ENCODE measurements at places on chromosomes 5 and 9.
A peak's percentile ranks its signal among the peaks of the same experiment; 100 is the strongest.

DNA sequence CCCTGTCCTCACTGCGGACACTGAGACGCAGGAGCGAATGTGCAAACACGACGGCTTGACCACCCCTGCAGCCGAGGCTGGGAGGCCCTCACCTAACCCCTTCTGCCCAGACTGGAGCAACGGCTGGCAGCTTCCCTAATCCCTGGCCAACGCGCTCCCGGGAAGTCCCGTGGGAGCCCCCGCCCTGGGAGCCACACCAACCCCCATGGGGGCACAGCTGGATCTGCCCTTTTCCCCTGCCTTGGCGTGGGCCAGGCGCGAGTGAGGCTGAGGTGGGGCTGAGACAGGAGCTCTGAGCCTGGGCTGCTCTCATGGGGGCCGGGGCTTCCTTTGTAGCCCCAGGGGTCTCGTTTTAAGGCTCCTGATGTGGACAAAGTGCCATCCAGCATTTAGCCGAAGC is 4.6 kb upstream of the DNLZ start:
- no peak for DNase-seq

GRCh38 chr9:93207326-93207814 is 23.4 kb downstream of the WNK2 start:
- DNase-seq, result peak; percentile 5

DNA sequence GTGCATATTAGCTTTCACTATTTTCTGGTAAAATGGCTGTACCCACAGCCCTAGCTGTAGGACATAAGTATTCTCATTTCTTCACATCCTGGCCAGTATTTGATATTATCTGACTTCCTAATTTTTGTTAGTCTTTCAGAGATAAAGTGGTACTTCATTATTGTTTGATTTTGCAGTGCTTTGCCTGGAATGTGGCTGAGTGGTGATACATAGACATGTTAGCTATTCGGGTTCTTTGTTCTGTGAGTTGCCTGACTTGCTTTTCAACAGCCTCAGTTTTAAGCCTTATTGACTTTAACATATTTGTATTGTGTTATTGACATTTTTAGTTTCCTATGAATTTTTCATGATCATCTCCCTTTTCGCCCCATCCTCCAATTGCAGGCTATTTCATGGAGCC is 161.1 kb downstream of the GABBR2 start:
- DNase-seq, result no peak

- DNase-seq, result no peak
Observed at GRCh38 chr9:76025286-76025685, 134.8 kb downstream of the PCSK5 start.

DNA sequence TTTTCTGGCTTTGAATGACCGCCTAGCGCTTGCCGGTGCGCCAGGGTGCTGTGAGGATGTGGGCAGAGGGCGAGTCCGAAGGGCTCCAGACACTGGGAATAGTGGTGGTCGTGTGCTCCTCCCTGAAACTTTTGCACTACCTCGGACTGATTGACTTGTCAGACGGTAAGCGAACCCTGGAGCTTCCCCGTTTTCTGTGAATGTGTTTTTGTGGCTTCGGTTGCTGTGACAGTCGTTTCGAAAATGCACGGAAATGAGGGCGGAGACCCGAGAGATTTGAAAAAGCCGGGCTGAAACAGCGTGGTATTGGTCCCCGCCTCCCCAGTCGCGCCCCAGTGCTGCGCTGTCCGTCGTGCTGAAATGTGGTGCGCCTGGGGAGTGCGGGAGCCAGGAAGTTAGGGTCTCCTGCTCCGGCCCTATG is 102.5 kb upstream of the GABRP start:
- DNase-seq, result peak; percentile 20

DNA sequence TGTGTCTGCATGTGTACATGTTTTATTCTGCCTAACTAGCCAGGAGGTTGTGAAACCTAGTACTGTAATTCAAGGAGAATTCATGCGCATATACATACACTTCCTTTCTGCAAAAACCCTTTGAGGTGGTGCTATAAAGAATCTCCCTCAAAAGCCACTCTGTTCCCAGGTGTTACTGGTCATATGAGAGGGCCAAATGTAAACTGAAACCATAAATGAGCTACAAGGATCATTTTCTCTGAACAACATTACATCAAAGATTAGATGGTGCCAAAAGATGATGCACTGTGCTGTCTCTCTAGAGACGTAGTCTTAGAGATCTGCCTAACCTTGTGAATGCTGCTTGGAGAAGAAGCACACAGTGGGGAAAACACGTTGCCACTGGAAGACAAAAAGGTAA is 15.7 kb downstream of the NREP start:
- no peak for DNase-seq

DNA sequence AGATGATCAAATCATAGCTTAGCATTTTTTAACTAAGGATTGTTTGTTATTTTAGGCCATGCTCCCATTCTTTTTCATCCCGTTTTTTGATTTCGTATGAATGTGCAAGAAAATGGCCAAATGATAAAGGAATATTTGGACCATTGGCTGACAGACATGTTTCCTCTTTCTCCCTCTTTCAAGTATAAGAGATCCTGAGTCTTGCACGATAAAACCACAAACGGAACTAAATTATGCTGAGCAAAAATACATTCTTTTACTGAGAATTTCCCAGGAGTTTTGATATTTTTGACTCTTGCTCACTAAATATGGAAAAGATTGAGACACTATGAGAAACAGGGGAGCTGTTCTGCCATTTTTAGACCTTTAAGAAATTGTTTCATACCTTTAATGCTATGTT is 90.4 kb upstream of the KLF9 start:
- no peak for DNase-seq

DNA sequence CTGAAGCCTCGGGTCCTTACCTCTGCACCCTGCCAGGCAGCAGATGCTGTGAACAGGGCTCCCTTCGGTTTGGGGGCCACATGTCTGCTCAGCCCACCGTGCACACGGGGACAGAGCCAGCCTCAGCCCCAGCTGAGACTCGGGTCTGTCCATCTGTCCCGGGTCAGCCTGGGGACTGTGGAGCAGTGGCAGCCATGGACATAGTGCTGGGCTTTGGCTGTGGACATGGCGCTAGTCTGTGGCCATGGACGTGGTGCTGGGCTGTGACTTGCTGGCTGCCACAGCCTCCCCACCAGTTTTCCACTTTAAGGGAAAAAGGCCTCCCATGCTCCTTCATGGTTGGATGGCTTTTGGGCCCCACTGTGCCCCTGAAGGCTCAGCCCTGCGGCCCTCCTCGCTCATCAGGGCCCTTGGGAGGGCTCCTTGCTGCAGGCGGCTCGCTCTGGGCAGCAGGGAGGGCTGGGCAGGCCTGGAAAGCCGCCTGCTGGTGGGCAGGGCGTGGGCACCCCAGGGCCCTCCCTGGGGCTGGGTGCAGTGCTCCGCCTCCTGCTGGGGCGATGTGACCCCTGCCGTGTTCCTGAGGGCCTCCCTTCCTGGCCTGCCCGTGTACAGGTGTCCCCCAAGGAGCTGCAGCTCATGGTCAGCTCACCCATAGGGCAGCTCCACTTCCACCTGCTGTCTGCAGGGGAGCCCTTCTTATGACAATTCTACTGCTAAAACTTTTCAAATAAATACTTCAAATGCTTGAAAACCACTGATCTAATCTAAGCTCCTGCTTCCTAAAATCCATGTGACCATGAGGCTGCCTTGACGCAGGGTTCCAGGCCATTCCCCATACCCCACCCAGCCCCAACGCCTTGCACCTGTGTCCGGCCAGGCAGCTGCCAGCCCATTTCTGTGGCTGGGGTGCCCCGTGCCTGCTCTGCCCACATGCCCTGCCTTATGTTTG is 112.1 kb upstream of the LMX1B start:
- no peak for DNase-seq

DNA sequence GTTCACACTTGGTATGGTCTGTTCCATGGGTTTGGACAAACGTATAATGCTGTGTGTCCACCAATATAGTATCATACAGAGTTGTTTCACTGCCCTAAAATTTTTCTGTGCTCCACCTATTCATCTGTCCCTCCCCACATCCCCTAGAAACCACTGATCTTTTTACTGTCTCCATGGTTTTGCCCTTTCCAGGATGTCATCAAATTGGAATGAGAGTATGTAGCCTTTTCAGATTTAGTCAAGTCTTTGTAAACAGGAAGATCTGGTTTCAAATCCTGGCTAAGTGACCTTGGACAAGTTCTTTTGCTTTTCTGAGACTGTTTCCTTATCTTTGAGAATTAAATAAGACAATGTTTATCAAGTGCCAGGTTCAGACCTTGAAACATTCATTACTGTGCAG is 13.2 kb upstream of the LVRN start:
- no peak for DNase-seq

DNA sequence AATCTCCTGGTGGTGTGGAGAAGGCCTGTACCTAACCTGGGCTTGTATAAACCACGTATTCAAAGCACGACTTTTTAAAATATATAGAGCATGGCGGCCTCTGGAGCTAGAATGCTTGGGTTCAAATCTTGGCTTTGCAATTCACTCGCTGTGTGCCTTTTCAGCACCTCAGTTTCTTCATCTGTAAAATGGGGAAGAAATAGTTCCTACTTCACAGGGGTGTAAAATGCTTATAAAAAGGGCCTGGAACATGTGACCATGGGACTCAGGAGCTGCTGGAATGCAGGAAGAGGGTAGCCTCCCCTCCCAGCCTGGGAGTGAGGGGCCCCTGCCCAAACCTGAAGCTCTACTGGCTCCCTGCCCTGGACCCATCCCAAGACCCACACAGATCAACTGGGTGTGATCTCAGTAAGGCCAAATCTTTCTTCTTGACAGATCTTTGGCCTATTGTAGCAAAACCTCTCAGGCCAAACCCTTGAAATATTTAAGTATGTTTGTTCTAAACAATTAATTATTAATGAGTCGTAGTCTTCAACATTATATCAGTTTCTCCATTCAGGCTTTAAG is 269.0 kb downstream of the ZSWIM6 start:
- DNase-seq, result no peak

DNA sequence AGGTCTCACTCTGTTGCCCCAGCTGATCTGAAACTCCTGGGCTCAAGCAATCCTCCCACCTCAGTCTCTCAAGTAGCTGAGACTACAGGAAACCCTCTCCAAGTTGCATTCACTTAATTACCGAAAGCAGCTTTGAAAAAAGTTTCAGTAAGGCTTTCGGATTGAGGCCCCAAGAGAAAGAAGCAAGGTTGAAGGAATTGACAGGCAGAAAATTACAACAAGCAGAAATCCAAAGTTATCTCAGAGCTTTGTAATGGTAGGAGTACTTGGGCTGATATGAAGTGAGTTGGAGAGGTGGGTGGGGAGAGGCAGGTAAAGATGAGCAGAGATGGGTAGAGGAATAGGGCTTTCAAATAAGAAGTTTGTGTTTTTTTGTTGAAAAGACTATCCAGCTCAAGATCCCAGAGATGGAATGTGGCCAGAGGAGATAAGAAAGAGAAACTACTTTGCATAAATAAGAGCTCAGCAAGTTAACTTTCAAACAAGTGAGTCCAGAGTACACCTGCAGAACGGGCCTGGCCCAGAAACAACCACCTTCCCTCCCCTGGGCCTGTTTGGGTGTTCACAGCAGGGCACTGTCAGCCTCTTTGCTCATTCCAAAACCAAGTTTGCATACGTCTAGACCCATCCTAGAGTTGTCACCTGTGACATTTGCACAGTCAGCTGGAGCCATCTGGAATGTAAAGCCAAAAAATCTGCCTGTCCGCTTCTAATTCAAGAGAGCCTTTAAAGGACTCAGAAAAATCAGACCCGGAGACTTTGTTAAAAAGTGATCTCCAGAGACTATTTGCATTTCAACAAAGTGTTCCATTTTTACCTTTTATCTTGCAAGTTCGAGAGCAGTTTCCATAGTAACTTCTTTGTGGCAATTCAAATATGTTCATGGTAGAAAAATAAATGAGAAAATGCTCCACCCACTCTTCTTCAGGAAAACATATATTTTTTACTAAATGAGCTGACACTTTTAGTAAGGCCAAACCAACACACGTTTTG is 2.2 kb upstream of the CLINT1 start:
- no peak for DNase-seq

GRCh38 chr9:99365233-99365980 is 143.3 kb downstream of the SEC61B start:
- DNase-seq, result no peak

All from activated naive CD4-positive, alpha-beta T cell treated with anti-CD3 and anti-CD28 coated beads, Interleukin-2, amount 50 U/mL, for 16 hours (primary cell).